Activated T-cell treated with anti-CD3 and anti-CD28 coated beads for 1 hour (primary cell): ENCODE measurements at places on chromosomes 11 and 22.

DNA sequence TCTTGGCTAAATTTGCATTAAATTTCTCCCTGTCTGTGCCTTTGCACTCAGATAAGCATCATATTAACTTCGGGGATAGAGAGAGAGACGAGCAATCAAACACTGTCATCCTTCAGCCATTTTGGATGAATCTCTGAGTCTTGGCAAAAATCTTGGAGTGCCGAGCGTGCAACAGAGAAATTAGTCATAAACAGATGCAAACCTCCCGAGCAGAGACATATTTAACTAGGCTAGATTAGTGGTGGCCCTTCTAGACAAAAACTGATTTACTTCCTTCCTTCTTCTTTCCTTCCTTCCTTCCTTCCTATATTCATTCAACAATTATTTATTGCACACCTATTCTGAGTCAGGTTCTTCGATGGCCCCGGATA lies 114.4 kb upstream of the BLID start:
- DNase-seq: no peak

- no peak for DNase-seq
Observed at GRCh38 chr11:104146421-104146820, 17.5 kb downstream of the PDGFD start.

- DNase-seq: no peak
Observed at GRCh38 chr11:68569357-68569756, 108.8 kb downstream of the PPP6R3 start.

- no peak for DNase-seq
Observed at GRCh38 chr11:85809863-85810262, 1.1 kb downstream of the SYTL2 start.

- DNase-seq: no peak
Observed at GRCh38 chr11:25377466-25377865, 880.6 kb downstream of the LUZP2 start.

DNA sequence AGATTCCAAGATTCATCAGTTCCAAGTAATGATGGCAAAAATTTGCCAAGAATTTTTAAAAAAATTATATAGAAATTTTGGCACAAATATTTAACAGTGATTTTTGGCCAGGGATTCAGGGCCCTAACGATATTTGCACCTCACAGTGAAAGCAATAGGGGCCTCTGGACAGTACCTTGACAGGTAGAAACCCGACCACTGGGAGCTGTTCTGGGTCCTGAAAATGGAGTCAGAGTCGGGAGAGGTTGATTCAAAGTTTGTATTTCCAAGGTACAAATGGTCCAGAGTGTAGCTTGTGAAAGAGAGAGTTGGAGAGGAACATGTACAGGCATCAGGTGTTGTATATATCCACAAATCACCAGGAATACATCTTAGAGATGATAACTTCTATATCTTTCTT lies 41.6 kb downstream of the MRGPRX2 start:
- DNase-seq: no peak
